ENCODE measurements at places on chromosomes 5 and 9.
A peak's percentile ranks its signal among the peaks of the same experiment; 100 is the strongest.

- no peak for DNase-seq
These were observed 40.2 kb downstream of the LRSAM1 start for GRCh38 chr9:127491516-127491915.

GRCh38 chr5:181218795-181219124, 4.3 kb upstream of the TRIM41 start:
- no peak for DNase-seq

- no peak for DNase-seq
These were observed 38.4 kb upstream of the SMIM23 start for GRCh38 chr5:171747061-171747859.

- DNase-seq: no peak
These were observed 69.1 kb downstream of the PPARGC1B start for GRCh38 chr5:149799119-149799623.

DNA sequence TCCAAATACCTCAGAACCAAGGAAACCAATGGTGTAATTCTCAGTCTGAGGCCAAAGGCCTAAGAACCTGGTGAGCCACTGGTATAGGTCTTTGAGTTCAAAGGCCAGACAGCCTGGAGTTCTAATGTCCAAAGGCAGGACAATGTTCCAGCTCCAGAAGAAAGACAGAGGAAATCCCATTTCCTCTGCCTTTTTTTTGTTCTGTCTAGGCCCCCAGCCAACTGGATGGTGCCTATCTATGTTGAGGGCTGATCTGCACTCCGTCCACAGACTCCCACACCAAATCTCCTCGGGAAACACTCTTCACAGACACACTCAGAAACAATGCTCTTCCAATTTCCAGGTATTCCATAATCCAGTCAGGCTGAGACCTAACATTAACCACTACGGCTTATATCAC, 30.1 kb downstream of the FNIP1 start:
- DNase-seq: no peak

DNA sequence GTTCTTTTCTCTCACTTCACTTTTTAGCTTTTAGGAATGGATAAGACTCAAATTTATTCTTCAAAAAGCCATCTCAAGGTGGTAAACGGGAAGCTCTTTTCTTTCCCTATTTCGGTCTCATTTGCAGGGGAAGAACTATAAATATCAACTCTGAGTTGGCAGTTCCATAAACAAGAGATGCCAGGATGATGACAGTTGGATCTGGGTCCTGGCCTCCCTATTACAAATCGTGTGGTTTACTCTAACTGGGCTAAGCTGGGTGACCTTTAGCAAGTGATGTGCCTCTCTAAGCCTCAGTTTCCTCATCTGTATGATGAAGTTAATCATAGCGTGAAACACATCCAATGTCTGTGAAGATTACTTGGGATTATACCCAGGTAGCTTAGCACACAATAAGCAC, 44.2 kb downstream of the TLE4 start:
- DNase-seq: peak; percentile 69

DNA sequence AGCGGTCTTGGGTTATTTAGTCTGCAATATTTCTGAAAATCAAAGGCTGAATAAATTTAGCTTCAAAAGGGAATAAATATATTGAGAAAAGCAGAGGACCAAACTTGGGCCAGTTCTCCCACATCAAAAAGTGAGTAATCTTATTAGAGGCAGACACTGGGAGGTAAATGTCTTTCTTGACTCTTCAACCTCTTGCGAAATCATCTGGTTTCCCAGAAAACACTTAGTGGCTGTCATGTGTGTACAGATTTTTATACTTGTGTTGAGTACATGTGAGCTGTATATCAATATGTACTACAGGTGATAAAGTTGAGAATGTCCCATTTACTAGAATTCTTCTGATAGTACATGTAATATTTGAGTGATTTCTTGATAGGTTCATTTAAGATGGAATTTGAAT, 454.9 kb downstream of the PRR16 start:
- DNase-seq: no peak

DNA sequence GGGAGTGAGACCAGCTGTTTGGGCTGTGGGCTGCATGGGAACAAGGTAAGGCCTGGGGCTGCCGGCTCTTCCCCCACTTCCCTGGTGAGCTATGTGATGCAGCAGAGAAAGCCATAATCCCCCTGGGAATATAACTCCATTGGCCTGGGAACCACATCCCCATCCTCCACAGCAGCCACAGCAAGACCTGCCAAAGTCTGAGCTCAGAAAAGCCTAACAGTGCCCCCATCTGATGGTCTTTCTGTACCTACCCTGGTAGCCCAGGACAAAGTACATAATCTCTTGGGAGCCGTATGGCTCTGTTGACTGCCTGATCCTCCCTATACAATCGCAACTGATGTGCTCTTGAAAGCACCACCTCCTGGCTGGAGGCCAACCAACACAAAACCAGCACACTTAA, 432.6 kb downstream of the CDH18 start:
- no peak for DNase-seq

DNA sequence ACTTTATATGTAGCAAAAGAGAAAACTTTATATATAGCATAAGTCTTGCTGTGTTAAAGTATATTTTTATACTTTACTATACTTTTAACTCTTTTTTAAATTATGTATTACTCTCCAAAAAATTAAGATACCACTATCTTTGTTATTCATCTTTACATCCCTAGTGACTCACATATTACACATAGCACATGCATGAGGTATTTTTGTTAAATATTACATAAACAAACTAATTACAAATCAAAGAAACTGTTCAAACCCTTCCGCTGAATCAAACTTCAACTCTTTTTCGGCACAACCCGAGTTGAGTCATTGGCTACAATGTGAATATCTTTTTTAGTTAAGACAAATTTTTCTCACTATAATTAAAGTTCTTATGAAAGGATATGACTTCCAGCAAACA, 32.1 kb downstream of the NADK2 start:
- no peak for DNase-seq

DNA sequence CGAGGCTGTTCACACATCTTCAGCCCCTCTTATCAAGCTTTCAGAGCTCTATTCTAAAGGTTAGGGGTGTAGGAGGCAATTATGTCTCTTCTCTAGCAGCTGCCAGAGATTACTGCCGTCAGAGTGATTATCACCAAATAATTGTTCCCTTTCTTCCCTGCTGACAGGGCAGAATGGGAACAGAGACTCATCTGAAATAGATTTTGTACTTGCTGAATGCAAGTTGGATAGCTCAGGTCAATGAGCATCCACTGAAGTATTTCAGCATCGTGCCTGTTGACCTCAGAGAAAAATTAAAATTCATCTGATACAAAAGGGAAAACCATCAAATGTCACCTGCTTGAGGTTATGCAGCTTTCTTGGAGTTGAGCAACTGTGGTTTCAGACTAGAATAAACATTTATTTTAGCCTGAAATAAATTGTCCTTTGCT, 213.7 kb upstream of the MAP3K1 start:
- DNase-seq: no peak
